Daoy (cell line): ENCODE measurements at places on chromosomes 2 and 18. TPM values are rescaled to one million over a fixed set of nuclear protein-coding genes. Genes with fewer than 3 reads are reported as not detected.
A peak's percentile ranks its signal among the peaks of the same experiment; 100 is the strongest.

DNA sequence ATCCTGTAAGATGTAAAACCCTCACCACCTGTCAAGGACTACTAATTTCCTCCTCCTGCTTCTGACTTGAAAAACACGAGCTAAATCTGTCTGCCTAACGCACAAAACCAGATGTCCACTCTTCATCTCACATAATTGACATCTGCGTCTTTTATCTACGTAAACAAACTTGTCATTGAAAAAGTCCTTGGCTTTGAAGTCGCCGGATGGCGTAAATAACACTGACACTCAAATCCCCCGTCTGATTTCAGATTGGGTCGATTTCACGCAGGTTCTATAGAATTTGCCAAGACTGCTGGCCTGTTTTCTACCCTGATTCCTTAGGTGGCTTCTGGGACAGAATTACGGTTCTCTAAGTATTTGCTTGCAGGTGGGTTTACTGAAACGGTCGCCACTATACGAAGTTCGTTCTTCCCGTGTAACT, 539 bp upstream of the MOB4 start:
- DNase-seq, result no peak

- DNase-seq, result no peak
Observed at GRCh38 chr2:15823459-15824396, 116.6 kb upstream of the MYCN start.

Gene SCN3A
- total RNA-seq, result 0.69 and 0.98 TPM in 2 replicates

GRCh38 chr2:240391111-240392051, 44.1 kb upstream of the GPC1 start:
- no peak for DNase-seq

- DNase-seq, result no peak
Observed at GRCh38 chr2:171235262-171235881, 74.7 kb upstream of the TLK1 start.

DNA sequence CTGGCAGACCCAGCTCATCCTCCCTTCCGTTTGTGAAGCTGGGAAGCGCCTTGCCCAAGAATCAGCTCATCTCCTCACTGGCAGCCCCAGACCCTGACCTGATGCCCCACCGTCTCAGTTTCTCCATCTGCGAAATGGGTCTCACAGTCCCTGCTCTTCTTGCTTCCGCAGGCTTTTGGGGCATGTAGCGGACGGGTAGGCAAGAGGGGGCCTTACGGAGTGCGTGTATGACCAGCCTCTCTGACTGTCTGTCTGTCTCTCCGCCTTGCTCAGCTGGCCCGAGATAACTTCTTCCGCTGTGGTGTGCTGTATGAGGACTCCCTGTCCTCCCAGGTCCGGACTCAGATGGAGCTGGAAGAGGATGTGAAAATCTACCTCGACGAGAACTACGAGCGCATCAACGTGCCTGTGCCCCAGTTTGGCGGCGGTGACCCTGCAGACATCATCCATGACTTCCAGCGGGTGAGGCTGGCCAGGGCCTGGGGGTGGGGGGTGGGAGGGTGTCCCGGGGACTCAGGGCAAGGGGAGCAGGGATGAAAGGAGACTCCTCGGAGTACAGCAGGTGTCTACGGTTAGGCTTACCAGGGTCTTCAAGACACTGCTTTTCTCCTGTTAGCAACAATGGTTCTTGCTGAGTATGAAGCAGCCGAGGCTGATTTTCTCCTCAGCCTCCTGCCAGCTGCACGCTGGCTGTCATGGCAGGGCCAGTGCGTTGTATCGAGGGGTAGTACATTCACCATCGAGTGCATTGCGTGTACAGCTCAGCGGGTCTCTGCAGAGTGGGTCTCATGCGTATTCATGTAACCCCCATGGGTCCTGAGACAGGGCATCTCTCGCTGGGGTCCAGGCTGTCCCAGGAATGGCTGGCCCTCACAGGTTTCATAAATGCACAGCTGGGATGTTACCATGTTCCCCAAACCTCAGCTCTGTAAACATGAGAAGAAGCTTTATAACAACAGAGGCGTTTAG, 10.9 kb downstream of the ITM2C start:
- no peak for DNase-seq

DNA sequence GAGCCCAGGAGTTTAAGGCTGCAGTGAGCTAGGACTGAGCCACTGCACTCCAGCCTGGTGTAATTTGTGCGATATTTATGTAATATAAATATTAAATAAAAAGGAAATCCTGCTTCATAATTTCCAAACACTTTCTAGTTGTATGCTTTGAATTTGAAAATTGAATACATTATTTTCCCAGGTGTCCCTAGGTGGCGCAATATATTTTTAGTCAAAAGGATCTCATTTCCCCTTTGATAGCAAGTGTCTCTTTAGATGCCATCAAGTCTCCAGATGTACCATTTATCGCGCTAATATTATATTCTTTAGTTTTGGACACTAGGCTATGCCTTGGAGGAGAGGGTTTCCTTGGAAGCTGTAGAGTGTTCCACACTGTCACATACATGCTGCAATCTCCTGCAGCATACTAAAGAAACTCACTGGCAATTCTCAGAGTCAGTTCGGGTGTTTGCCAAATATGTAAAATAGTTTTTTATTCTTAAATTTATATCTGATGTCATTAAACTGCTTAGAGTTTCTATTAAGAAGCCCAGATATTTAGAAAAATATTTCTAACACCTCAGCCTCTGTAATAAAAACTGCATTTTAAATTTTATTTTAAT, 5.6 kb upstream of the WDR7 start:
- no peak for DNase-seq

DNA sequence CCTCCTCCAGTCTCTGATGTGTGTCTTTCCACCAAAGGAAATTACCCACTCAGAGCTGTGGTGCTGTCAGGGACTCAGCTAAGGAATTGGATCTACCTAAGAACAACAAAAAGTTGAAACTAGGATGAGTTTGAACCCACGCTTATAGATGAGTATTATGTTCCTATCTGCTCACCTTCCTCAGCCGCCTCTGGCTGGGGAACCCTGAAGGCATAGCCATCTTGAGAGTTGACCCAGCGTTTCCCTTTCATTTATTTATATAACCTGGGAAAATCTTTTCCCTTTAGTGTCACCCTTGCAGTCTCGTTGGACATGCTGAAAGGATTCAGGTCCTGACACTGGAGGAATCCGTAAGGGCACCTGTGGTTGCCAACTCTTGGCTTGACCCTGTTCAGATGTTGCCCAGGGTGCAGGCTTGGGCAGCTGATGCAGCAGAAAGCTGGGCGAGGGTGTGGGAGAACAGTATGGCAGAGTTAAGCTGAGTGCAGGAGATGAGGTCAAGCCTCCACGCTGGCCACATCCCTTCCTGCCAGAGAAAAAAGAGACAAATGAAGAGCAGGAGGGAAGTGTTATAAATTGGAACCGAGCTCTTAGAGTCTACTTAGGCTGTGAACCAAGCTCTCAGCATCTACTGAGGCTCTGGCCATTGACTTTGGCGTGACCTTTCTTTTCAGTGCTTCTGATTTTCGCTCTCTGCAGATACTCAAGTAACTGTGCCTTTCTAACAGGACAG, 1.9 kb downstream of the CDH20 start:
- DNase-seq, result peak; percentile 12

DNA sequence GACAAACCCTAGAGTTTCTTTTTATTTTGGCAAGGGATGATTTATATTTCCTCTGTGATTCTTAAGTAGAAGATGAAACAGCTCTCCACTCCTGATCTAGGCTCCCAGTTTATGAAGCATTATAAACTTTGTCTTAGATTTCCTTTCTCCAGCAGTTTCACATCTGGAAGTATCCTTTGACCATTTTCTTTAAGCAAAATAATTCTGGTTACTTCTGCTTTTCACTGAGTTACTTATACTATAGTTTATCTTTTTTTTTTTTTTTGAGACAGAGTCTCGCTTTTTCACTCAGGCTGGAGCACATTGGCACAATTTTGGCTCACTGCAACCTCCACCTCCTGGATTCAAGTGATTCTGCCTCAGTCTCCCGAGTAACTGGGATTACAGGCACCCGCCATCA, 45.5 kb downstream of the KCMF1 start:
- no peak for DNase-seq

DNA sequence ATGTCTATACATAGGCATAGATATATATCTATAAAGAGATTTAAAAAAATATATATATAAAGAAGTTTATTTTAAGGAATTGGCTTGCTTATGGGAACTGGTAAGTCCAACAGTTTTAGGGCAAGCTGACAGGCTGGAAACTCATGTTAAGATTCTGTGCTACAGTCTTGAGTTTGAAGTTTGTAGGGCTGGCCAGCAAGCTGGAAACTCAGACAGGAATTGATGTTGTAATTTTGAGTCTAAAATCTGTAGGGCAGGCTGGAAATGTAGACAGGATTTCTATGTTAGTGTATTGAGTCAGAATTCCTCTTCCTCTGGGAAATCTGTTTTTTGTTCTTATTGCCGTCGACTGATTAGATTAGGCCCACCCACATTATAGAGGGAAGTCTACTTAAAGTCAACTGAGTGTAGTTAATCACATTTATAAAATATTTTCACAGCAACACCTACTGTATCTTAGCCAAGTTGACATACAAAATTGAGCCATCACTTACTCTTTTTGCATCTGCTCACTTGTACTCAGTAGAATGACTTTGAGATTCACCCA, 60.8 kb downstream of the PHLPP1 start:
- DNase-seq, result no peak

DNA sequence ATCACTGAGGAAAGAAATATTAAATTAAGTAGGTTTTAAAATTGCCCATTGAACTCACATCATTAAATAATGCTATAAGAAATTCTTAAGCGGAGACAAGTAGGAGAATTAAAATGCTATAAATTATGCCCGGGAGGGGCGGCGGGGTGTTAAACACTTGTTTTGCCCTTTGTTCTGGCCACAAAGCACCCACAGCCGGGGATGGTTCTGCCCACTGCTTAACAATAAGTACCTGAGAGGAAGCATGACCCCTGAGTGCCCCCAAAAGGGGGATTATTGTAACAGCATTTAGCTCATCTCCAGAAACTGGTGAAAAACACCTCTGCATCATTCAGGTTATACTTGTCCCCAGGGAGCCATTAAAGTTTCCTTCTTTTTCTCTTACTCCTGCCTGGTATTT, 332.7 kb upstream of the POU3F3 start:
- DNase-seq, result peak; percentile 21

- DNase-seq, result no peak
Observed at GRCh38 chr2:176514276-176514675, 245.0 kb downstream of the MTX2 start.

- no peak for DNase-seq
Observed at GRCh38 chr18:9856092-9856491, 29.7 kb upstream of the TXNDC2 start.

DNA sequence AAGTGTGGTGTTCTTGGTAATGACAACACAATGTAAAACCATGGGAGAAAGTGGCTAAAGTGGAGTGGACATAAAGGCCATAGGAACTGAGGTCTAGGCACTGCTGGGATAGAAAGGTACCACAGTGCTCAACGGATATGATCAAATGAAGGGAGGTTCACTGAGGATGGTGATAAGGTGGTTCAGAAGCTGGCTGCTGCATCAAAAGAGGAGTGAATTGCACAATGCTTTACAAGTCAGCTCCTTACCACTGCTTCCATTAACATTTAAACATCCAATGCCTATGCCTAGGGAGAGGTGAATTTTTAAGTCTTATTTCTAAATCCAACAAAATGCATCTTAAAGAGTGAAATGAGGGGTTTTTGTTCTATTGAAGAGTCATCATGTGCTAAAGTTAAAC, 100.1 kb upstream of the ITGB6 start:
- DNase-seq, result no peak

- DNase-seq, result no peak
Observed at GRCh38 chr18:45687621-45688020, 36.4 kb upstream of the SLC14A1 start.

GRCh38 chr18:78798402-78799175, 181.0 kb upstream of the SALL3 start:
- no peak for DNase-seq

Gene TUBA3E
- 1.0 and 3.5 TPM in 2 replicates for total RNA-seq

DNA sequence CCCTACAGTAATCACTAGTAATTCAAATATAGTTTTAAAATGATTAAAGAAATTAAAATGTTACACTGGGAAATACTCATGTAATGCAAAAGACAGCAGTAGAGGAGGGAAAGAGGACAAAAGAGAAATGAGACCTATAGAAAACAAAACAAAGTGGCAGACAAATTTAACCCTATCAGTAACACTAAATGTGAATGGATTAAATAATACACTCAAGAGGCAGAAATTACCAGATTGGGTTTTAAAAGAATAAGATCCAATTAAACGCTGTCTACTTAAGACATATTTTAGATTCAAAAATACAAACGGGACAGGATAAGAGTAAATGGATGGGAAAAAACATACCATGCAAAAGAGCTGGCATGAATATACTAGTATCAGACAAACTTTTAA, 17.0 kb downstream of the TLK1 start:
- no peak for DNase-seq

DNA sequence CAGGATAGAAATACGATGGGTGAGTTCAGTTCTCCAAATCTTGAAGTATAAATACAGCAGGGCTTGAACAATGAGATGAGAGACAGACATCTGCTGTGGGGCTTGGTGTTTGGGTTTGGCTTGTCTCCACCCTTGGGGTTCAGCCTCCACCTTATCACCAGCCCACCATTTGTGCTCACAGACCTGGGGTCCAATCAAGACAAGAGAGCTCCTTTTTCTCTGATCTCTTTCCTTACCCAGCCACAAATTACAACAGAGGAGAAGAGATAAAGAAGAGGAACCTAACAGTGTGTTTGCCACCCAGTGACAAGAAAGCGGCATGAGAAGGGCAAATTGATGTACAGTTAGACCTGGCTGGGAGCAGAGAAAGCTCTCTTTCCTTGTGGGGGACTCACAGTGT, 204.5 kb upstream of the CXCR4 start:
- no peak for DNase-seq

GRCh38 chr2:177147093-177147694, 65.4 kb upstream of the HNRNPA3 start:
- DNase-seq, result peak; percentile 28

Gene TCF23
- not detected in 2 replicates for total RNA-seq

- DNase-seq, result no peak
Observed at GRCh38 chr2:79971807-79972206, 332.7 kb downstream of the LRRTM1 start.

GRCh38 chr2:18980786-18981430, 377.5 kb downstream of the OSR1 start:
- no peak for DNase-seq

GRCh38 chr2:38690499-38691420, 24.8 kb downstream of the GALM start:
- DNase-seq, result peak; percentile 87

GRCh38 chr2:28055325-28055970, 164.9 kb downstream of the BABAM2 start:
- peak; percentile 24 for DNase-seq

DNA sequence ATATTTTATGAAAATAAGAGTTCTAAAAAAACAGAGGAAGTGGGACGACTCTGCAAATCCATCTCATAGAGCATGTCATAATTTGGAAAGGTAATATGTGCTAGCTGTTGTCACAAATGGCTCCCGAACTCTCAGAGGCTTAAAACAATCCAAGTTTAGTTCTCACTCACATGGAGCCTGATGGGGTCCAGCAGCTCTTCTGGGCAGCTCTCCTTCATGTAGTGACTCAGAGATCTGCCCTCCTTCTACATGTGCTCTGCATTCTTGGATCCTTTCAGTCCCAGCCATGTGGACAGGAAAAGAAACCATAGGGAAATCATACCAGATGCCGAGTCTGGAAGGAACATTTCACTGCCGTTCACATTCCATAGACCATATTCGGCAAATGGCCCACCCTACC, 180.1 kb upstream of the APCDD1 start:
- DNase-seq, result no peak

Gene NEU2
- not detected in 2 replicates for total RNA-seq

GRCh38 chr2:35978218-35978617, 377.4 kb upstream of the CRIM1 start:
- DNase-seq, result no peak

Gene ALPP
- total RNA-seq, result 0.03 TPM in 1 of 2 replicates, not detected in the other

GRCh38 chr2:218063486-218063885, 5.6 kb upstream of the RUFY4 start:
- DNase-seq, result no peak

Gene IL1RL2
- total RNA-seq, result not detected in 2 replicates
